Activated T-cell treated with anti-CD3 and anti-CD28 coated beads for 24 hours (primary cell): ENCODE measurements at places on chromosomes 4 and X.

- DNase-seq: no peak
Observed at GRCh38 chr4:186104890-186105646, 564 bp downstream of the FAM149A start.

- DNase-seq: no peak
Observed at GRCh38 chr4:86529436-86529835, 64.7 kb upstream of the PTPN13 start.

DNA sequence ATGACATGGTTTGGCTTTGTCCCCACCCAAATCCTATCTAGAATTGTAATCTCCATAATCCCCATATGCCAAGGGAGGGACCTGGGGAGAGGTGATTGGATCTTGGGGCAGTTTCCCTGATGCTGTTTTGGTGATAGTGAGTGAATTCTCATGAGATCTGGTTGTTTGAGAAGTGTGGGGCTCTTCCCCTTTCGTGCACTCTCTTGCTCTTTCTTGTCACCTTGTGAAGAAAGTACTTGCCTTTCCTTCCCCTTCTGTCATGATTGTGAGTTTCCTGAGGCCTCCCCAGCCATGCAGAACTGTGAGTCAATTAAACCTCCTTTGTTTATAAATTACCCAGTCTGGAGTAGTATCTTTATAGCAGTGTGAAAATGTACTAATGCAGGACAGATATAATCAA is 36.4 kb upstream of the FREM3 start:
- no peak for DNase-seq

DNA sequence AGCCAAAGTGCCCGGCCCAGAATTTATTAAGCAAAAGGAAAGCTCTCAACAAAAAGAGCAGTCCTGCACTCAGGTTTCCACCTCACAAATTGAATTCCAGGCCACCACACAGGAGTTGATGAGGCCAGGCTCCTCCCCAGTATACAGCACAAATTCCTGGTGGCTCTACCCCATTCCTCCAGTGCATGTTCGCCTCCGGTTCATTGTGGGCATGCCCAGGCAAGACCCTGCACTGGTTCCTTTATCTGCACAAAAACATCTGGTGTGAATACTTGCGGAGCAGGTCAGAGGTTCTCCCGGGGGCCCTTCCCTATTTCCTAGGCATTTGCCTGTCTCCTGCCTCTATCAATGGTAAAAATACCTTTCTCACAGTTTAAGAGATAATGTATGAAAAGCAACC is 195.2 kb upstream of the ANXA10 start:
- DNase-seq: no peak

- DNase-seq: no peak
Observed at GRCh38 chr4:160352637-160353036, 1249.8 kb downstream of the RAPGEF2 start.

DNA sequence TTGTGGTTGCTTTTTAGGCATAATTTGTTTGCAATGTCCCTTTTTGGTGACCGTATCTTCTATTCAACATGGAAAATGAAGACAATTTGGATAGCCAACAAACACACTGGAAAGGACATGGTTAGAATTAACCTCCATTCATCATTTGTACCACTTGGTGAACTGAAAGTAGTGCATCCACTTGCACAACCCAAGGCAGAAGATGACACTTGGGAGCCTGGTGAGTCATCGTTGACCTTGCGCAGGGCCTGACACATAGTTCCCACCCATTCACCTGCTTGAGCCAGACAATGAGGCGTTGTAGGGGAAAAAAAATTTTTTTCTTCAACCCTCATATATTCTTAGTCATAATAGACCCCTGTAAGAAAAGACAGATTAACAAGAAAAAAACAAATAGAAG is 32.4 kb downstream of the EGF start:
- no peak for DNase-seq

DNA sequence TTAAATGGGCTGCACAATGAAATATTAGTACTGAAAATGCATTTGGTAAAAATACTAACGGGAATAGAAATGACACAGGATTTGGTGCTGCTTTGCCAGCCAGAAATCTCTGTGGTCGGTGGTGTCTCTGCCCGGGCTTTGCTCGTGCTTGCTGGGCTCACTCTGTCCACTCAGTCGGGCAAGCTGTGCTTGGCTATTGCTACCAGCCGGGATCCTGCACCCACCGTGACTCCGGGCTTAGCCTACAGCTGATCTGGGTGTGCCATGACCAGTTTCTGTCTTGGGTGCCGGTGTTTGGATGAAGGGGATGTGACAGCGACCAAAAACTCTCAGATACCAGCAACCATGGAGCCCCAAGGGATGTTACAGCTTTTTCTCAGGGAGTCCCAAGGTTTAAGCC is 487.7 kb downstream of the TECRL start:
- DNase-seq: no peak

GRCh38 chr4:4260185-4260751 is 12.2 kb upstream of the TMEM128 start:
- DNase-seq: no peak

- no peak for DNase-seq
Observed at GRCh38 chr4:10872833-10873517, 188.4 kb upstream of the CLNK start.

DNA sequence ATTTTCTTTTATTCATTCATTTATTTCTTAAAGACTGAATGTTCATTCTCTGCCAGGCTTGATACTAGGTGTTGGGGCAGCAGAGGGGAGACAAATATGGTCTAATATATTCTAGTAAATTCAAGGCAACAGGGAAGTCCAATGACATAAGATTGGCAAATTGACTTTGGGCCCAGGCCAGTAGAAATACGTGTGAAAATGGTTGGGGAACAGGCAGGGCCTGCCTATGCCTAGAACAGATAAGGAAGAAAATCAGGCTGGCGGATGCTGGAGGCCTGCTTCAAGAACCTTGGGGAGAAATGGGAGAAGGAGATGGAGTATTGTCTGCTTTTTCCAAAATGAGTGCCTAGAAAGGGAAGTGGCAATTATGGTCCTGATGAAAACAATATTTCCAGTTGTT is 108.6 kb downstream of the RTL5 start:
- DNase-seq: no peak

DNA sequence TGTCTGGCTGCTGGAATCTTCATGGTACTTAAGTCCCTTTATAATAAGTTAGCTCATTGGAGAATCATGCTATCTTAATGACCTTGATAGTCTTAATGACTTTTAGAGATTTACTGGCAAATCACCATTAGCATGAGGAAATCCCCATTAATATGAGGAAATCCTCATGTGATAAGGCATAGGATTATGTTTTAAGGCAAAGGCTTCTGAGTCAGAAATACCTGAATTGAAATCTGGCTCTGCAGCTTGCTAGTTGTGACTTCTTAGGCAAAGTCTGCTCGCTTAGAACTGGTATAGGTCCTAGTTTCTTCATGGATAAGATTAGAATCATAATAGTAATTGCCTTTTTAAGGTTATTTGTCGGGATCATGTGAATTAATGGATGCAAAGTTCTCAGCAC is 190.2 kb upstream of the BANK1 start:
- DNase-seq: no peak

- DNase-seq: no peak
Observed at GRCh38 chr4:2934077-2934812, 29.0 kb downstream of the NOP14 start.

DNA sequence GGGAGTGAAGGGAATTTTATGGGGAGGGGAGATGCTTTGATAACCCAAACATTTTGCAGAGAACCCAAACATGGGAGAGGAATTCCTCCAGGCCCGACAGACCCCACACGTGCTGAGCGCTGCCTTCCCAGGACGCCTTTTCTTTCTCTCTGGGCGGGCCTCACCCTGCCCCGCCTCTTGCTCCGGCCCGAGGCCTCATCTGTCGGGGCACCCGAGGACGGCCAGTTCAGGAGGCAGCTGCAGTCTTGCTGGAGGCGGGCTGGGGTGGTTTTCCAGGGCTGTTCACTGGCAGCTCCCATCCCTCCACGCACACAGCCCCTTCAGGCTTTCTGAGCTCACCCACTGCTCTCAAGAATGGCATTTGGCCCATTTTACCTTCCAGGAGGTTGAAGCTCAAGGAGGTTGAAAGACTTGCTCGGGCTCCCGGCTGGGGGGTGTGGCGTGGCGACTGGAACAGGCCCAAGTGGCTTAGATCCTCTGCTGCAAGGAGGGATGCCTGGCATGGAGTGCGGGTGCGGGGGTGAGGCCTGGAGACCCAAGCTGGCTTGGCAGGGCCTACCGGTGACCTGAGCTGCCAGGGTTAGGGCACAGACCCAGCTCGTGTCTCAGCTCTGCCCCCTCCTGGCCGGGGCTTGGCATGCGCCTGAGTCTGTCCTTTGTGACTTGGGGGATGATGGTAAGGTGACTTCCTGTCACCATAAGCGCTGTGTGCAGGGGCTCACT is 99.2 kb downstream of the PSAPL1 start:
- DNase-seq: peak; percentile 31

DNA sequence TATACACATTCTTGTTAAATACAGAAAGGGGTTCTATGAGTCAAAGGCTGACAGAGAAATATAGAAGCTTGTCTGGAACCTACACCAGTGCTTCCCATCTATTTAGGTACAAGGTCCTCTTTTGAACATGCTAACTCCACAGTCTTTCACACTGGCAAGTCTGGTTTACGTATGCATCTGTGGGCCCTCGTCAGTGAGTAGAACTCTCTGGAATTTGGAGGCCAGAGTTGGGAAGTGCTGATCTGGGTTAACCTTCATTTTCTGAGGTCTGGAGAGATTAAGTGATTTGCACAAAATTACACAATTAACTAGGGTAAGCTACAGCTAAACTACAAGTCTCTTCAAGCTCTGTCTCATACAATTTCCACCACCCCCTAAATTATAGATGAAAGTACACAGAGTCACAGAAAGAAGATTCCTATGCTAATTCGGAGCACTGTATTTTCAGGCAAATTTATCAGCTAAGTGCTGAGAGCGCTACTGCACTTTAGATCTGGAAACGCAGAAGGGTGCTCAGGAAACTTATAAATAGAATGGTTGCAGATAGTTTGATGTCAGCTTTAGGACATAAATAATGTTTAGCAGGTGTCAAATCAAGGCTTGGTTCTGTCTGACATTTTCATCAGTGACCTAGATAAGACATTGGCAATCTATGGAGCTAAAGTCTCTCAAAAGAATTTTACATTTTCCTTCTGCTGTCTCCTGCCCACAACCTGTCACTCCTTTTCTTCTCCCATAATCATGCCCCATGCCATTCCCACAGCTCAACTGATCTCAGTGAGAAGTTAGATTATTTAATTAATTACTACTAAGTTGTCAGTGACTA is 43.0 kb upstream of the PDLIM5 start:
- no peak for DNase-seq

DNA sequence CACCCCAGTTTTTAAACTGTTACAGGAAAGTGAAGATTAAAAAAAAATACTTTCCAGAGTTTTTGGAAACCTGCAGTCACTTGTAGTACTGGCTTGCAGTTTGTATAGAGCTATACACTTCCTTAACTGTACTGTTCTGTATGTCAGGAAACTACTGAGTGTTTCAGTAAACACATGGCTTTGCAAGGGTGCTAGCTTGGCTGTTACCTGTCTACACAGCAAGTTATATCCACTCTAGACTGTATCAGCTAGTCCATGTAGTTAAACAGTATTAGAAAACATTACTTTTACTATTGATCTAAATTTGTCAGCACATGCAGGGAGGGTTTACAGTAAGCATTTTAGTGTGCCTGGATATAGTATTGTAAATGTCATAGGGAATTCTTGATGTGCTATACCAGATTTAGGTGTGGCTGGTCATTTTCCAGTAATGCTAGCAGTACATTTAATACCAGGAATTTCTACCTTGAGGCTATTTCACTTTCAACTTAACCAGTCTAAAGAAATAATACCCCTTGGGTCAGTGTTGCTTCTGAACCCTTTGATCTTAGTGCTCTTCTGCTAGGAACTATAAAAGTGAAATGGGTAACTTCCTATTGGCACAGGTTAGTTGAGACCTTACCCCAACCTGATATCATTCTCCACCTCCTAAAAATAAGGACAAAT is 192.3 kb upstream of the ANKRD50 start:
- DNase-seq: no peak

- DNase-seq: no peak
Observed at GRCh38 chr4:6520051-6520636, 47.7 kb upstream of the PPP2R2C start.

GRCh38 chrX:155891446-155892210 is 10.5 kb downstream of the VAMP7 start:
- DNase-seq: no peak
